ENCODE measurements at places on chromosomes 13 and 19.

DNA sequence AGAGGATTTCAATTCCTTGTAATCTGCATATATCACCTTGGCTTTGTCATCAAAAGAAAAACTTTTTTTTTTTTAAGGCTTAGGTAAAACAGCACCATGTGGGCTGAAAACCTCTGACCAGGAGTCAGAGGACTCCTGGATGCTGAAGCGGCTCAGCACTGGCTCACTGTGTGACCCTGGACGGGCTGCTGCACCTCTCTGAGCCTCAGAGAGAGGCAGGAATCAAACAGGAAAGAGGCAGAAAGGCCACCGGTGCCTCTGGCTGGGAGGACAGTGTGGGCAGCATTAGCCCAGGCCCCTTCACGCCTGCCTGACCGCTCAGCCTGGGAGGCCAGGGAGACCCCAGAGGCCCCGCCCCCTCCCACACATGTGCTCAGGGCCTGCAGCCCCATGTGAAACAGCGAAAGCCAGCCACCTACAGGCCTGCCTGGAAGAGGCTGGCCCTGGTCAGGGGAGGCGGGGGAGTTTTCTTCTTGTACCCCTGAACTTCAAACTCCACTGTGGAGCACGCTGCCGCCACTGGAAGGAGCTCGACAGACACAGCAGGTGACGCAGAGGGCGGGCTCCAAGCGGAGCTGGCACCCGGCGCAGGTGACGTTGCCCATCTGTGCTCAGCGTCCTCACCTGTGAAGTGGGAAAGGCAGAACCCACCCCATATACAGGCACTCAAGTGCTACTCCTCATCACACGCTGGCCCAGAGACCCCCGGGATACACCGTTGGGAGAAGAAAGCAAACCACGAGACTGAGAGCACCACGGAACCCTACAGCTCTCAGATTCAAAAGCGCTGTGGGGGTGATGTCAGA, 39.7 kb downstream of the MLLT1 start:
- no peak for DNase-seq

DNA sequence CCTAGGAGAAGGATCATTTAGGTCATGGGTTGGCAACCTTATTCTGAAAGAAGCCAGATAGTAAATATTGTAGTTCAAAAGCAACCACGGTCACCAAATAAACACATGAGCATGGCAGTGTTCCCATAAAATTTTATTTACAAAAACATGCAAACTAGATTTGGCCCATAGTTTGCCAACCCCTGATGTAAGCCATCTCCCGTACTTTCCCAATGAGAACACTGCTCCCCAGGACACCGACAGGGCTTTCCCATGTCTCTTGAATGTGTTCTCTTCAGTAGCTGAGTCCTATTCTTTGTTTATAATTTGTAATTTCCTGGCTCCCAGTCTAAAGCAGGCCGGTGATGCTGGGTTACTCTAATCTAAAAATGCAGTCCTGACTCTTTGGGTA, 239.6 kb downstream of the LHFPL6 start:
- DNase-seq = no peak

DNA sequence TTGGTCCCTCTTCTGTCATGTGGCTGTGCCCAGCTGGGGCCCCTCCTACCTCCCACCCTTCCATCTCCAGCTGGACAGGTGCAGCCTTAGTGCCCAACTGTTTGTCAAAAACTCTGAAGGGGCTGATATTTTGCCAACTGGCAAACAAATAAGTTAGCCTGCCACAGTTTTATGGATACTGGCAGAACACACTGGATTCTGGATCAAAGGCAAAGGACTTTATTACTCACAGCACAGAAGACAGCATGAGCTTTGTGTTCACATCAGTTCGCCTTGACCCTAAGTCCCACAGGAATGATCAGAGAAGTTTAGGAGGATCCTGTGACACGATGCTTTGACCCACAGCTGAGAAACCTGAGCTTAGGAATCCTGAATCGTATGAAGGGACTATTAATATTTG, 16.4 kb downstream of the KLK2 start:
- no peak for DNase-seq

DNA sequence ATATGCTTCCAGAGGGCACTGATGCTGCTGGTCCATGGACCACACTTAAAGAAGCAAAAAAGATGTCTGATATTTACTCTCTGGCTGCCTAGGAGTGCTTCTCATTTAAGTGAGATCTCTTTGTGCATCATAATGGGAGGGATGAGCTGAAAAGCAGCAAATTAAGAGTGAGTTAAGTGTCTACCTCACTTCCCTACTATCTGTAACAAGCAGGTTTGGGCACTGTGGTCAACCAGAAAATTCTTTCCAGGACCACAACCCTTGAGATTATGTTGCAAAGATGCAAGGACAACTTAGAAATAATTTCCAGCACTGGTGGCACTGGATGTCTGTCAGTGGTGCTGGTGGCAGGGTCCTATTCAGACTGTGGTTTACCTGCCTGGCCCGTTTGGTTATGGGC, 52.1 kb upstream of the USPL1 start:
- no peak for DNase-seq
